Ovary (tissue), 10 donors: ENCODE measurements at places on chromosomes 3 and 15. TPM values are rescaled to one million over a fixed set of nuclear protein-coding genes. Genes with fewer than 3 reads are reported as not detected.

The CFAP91 gene
- 21.3 TPM for total RNA-seq

The SCAPER gene
- 21.7 TPM for total RNA-seq

The IL20RB gene
- total RNA-seq = 0.35 TPM

The FAM43A gene
- total RNA-seq = 4.0 TPM

DNA sequence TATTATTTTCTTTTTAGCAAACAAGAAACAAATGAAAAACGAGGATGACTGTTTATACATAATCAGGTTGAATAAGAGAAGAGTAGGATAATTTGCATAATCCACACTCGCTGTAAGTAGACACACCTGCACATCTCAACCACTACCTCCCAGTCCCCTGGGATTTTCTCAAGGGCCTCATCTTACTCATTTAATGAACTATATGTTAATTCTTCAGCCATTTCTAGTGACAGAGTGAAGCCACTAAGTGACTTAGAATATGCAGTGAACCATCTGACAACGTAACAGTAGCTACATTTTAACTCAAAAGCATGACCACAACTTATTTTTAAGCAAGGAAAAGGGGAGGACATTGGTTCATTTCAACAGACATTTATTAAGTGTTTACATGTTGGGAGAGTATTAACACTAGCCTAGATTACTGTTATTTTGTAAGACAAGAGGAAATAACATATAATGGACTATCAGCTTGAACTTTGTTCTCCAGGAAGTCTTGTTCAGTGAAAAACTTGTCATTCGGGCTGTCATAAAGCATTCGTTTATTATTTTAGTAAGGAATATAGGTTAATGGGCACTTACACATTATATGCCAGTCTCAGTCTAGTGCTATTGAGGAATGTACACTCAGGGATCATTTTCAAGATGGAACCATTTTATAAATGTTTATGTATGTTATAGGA is 173.0 kb upstream of the ROBO2 start:
- H3K36me3 ChIP-seq = no peaks in the 10 kb centered on the region
- no peak overlapping the region for H3K27ac ChIP-seq
- no peaks in the 10 kb centered on the region for H3K27me3 ChIP-seq
- no peak for DNase-seq

- no peak for DNase-seq
- H3K4me1 ChIP-seq = no peaks in the 10 kb centered on the region
- H3K27ac ChIP-seq = no peak overlapping the region
- H3K4me3 ChIP-seq = no peak overlapping the region
- no peaks in the 10 kb centered on the region for H3K27me3 ChIP-seq
- no peaks in the 10 kb centered on the region for H3K36me3 ChIP-seq
Observed at GRCh38 chr3:190306026-190306425, 16.2 kb downstream of the CLDN1 start.

DNA sequence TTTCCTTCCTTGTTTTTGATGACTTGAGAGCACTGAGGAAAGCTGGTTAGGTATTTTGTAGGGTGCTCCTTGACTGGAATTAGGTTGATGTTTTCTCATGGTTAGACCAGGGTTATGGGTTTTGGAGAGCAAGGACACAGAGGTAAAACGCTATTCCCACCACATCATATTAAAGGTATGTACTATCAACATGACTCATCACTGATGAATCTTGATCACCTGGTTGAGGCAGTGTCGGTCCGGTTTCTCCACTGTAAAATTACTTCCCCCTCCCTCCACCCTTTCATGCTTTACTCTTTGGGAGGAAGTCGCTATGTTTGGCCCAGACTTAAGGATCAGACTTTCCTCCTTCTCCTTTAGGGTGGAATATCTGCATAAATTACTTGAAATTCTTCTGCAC is 201.6 kb downstream of the EDEM1 start:
- no peaks in the 10 kb centered on the region for H3K27me3 ChIP-seq
- H3K27ac ChIP-seq = no peak overlapping the region
- no peak overlapping the region for H3K4me3 ChIP-seq
- H3K36me3 ChIP-seq = no peaks in the 10 kb centered on the region

DNA sequence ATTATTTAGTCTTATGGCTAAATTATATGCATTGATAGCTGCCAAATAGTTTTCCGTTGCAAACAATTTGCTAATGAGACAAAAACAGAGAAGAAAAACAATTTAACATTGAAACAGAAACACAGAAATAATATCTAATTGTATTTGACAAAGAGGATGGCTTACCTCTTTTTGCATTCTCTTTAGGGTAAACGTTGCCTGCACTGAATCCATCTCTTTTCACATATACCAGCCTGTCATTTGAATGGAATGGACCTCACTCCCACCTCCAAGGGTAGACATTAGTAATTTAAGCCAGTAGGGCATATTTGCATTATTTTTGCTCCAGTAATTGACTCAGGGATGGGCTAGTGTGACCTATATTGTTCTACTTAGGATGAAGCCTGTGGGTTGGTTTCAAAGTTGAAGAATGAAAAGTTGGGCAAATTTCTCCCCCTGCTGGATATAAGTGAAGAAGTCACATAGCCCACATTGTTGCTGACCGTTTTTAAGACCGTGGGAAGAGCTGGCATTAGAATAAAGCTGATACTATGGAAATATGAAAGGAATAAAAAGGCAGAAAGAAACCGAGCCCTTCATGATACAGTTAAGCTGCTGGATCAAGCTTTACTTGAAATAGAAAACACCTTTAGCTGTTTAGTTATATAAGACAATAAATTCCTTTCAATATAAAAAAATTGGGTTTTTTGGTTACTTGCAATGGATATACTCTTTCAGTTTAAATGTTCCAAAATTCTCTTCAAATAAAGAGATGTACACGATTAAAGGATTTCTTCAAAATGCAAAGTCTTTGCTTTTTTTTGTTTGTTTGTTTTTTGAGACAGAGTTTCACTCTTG is 26.9 kb downstream of the PIERCE2 start:
- H3K4me1 ChIP-seq = no peaks in the 10 kb centered on the region
- H3K4me3 ChIP-seq = no peak overlapping the region
- DNase-seq = no peak
- H3K36me3 ChIP-seq = no peaks in the 10 kb centered on the region
- no peak overlapping the region for H3K27ac ChIP-seq

DNA sequence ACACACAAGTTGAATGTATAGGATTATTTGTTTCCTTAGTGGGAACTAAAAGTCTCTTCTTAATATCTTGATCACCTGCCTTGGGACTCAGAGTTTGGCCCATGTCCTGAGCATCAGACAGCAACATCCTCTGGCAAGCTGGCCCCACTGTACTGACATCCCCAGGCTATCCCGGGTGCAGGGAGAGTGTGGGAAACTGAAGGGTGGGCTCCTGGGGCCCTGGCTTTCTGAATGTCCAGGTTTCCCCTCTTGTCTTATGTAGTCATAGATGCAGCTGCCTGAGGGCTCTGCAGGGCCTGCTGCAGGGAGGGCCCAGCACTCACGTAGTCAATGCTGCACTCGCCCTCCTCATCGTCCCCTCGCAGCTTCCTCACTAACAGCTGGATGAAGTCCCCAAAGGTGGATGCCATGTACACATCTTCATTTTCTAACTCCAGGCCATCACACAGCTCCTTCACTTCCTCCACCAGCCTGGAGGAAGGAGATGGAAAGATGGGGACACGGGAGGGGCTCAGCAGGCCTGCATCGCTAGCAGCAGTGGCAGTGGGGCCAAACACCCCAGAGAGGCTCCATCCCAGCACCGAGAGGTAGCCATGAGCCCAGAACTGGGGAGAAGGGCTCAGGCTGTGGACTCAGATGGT is 42.8 kb downstream of the ALDH1L1 start:
- no peaks in the 10 kb centered on the region for H3K4me1 ChIP-seq
- H3K36me3 ChIP-seq = no peaks in the 10 kb centered on the region

DNA sequence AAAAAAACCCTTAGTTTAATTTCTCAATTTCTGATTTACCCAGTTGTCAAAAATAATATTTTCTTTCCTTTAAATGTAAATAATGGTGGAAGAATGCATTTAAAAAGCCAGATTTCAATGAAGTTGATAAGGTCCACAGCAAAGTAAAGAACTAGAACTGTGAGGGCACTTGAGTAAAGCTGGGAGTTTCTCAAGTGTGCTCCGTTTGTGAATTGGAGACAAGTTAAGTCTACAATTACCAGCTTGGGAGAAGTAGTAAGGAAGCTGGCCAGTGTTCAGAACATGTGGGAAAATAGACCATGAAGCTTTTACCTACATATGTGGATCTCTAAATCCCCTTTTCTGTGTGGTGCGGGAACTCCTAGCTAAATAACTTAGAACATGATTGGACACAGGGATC is 239.4 kb downstream of the OXSM start:
- no peaks in the 10 kb centered on the region for H3K27me3 ChIP-seq
- no peak for DNase-seq
- no peak overlapping the region for H3K4me3 ChIP-seq
- H3K27ac ChIP-seq = no peak overlapping the region

DNA sequence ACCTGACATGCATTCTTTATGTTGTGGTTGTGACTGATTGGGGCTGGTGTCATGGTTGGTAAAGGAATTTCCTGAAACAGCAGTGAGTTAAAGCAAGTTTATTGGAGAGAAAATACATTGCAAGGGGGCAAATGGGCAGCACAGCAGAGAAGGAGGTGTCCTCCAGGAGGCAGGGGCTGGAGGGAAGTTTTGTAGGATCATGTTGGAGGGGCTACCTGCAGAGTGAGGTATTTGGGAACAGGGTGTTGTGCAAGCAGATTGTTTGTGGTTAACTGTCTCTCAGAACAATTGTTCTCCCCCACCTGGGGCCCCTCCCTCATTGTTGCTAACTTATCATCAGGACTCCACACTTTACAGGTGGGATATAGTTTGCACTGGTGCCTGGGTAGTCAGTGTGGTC is 196.0 kb downstream of the NSUN3 start:
- DNase-seq = no peak
- no peaks in the 10 kb centered on the region for H3K36me3 ChIP-seq
- H3K4me1 ChIP-seq = no peaks in the 10 kb centered on the region

DNA sequence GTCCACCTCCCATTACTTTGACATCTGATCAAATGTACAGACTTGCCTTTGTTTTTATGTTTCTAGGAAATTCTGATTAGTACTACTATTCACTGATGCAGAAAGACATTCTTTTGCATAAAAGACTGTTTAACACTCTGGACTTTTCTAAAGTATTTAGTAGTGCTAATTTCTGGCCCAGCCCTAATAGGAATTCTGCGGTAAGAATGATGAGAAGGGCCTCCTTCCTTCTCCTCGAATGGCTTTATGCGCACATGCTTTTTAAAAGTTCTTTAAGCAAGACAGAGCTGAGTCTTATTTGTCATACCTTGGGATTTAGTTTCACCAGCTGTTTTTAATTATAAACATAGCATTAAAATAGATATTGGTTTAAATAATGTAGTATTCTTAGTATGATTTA is 192.3 kb upstream of the RBMS3 start:
- H3K4me3 ChIP-seq = no peak overlapping the region
- H3K27me3 ChIP-seq = no peaks in the 10 kb centered on the region
- H3K27ac ChIP-seq = no peak overlapping the region
- no peak for DNase-seq
- H3K4me1 ChIP-seq = no peaks in the 10 kb centered on the region

GRCh38 chr3:188789251-188789650 is 382.5 kb upstream of the TPRG1 start:
- H3K4me1 ChIP-seq = no peaks in the 10 kb centered on the region
- no peak overlapping the region for H3K4me3 ChIP-seq
- no peaks in the 10 kb centered on the region for H3K27me3 ChIP-seq
- H3K27ac ChIP-seq = no peak overlapping the region
- H3K36me3 ChIP-seq = no peaks in the 10 kb centered on the region
- DNase-seq = no peak

GRCh38 chr15:72919936-72920465 is 132.3 kb upstream of the NEO1 start:
- no peaks in the 10 kb centered on the region for H3K36me3 ChIP-seq
- no peak overlapping the region for H3K4me3 ChIP-seq
- DNase-seq = no peak
- H3K27ac ChIP-seq = no peak overlapping the region

GRCh38 chr3:143035466-143036211 is 34.3 kb downstream of the U2SURP start:
- H3K27ac ChIP-seq = no peak overlapping the region
- H3K27me3 ChIP-seq = no peaks in the 10 kb centered on the region
- no peaks in the 10 kb centered on the region for H3K36me3 ChIP-seq
- DNase-seq = no peak

- no peak overlapping the region for H3K27ac ChIP-seq
- DNase-seq = no peak
- H3K4me3 ChIP-seq = no peak overlapping the region
- peaks cover 2% of the 10 kb centered on the region for H3K4me1 ChIP-seq
Observed at GRCh38 chr3:110810356-110810755, 261.3 kb upstream of the NECTIN3 start.

- DNase-seq = no peak
- H3K36me3 ChIP-seq = no peaks in the 10 kb centered on the region
- no peak overlapping the region for H3K4me3 ChIP-seq
- no peak overlapping the region for H3K27ac ChIP-seq
- H3K4me1 ChIP-seq = no peaks in the 10 kb centered on the region
Observed at GRCh38 chr15:71245588-71245987, 130.3 kb downstream of the THSD4 start.
